ENCODE measurements at places on chromosomes 11 and 22.
A peak's percentile ranks its signal among the peaks of the same experiment; 100 is the strongest.

GRCh38 chr11:45968901-45969300, 46.4 kb downstream of the LARGE2 start:
- no peak for DNase-seq

DNA sequence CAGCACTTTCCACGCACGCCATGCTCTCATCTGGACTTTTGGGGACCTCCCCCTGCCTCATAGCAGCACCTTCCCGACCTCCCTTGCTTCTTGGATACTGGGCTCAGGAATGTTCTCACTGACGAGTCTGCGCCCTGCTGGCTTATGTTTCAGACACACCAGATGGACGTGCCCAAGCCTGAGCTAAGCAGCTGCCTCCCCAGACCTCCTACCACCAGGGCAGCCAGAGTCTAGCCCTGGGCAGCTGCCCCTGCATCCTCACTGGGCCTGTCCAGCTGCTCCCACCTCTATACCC, 13.2 kb upstream of the RGL4 start:
- DNase-seq = no peak

DNA sequence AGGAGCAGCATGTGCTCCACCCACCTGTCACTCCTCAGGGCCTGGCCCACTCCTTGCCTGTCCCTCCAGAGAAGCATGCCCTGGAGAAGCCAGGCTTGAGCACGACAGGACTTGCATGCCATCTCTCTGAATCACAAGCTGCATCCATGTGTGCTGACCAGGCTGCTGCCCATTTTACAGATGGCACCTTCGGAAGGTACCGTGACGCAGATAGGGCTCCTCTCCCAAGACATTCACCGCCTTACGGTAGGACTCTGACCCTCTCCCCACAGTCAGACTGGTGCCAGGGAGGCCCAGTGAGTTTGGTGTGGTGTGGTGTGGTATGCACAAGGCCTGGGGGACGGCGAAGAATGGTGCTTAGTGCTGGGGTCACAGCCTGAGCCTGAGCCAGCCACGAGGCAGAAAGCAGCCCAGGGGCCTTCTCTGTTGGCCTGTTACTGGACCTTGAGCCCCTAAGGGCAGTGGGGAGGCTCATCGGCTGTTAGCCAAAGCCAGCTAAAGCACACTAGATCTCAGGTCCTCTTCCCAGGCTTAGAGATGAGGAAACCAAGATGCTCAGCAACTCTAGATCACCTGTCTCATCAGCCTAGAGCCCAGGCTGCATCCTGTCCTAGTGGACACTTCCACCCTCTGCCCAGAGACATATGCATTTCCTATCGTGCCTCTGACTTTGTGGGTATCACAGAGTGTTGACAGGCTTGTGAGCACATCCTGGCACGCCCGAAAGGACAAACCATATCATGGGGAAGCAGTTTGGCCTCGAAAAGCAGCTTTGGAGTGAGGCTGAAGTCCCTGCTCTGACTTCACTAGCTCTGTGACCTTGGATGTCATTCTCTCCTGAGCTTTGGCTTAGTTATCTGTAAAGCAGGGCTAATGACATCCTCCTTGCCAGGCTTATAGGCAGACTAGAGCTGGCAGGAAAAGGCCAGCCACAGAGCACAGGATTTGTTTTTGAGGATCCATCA, 17.8 kb downstream of the CYB5R2 start:
- DNase-seq = no peak

DNA sequence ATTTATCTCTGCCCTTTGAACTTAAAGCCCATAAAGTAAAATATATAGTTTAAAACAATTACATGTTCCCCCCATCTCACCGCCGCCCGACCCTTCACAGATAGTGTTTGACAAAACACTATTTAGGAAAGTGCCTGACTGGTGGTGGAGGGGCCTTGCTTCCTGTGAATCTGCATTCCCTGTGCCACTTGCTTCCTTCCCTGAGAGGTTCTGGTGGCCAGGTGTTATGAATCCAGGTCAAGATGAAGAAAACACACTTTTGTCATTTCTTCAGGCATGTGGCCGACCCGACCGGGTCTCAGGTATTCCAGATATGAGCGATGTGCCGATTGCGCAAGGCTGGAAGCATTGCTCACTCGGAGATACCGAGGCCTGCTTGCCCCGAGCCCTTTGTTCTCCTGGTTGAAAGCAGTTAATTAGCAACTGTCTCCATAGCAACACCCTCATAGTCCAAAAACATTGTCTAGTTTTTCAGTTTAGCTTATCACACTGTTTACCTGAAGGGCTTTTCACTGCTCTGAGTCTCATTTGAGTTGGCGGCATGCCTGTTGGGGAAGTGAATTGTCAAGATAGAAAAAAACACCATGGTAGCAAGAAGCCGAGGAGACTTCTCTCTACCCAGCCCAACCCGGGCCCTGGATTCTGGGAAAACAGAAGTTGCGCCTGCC, 128.3 kb downstream of the TEAD1 start:
- no peak for DNase-seq

DNA sequence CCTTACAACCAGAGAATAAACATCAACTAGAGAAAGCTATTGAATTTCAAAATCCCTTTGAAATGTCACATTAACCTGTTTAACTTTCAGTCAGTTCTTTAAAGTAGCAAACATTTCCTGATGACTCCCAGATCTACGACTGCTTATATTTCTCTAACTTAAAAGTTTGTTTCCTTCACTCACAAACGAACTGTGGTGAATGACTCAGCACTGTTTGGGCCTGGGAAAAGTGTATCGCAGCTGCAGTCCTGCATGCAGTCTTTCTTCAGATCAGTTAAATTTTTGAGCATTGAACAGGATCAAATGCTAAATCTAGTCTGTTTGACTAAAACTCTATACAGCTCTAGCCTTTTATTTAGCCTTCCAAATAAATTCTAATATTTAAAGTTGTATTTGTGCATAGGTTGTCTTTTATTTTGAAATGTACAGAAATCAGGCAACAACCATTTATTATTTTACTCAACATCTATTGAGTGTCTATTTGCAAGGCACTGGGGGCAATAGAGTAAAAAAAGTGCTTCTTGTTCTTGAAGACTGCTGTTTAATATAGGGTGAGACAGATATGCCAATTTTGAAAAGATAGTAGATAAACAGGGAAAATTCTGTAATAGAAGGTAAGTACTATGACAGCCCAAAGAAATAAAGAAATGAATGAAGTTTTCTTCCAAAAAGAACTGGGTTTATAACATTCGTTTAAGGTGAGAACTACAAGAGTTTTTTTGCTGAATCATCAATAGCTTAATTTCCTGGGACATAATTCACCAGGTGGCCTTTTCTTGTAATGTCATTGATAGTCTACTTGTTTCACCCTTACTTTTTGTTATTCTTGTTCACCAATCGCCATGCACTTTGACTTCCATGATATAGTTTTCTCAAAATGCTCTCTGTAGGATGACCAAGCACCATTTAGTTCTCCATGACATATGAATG, 235.4 kb downstream of the METTL15 start:
- DNase-seq = no peak

DNA sequence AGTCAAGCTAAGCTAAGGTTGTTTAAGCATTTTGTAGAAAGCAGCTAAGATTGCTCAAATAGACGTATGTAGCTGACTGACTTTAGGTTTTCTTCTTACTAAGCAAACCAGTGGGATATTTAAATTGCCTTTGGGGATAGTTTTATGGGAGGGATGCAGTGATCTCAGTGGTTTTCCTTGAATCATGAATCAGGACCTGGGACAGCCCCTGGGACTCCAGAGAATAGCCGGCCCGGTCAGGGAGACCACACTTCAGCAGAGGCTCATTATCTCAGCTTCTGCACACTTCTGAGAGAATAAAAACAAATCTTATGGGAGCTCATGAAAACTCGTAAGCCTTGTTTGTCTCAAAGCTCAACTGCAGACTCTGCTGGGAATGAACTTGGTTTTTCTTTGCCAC, at the start of gene OR9I1:
Gene OR9I1, minus strand, starts transcription at position 62 of the 400 bp plus-strand sequence. CDS start 6,086 bp downstream, outside the sequence.
- no peak for DNase-seq

GRCh38 chr11:15206791-15207190, 92.1 kb downstream of the INSC start:
- no peak for DNase-seq

GRCh38 chr11:2367266-2368160, 9.6 kb upstream of the CD81 start:
- DNase-seq = no peak

DNA sequence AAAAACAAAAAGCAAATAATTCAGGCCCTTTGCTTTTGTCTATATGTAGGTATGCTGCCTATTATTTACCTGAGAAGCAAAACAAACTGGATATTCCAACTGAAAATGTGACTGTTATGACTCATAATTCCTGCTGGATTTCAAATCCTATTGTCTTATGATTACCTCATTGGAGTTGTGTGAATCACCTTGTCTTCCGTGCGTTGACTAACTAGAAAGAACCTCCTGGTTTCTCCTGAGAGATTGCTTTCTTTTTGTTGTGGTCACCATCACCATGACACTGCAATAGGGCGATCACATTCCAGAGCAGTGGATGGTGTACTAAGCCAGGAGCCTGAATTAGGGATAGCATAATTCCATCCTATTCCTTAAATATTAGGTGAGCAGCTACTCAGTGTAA, 23.0 kb upstream of the EXPH5 start:
- DNase-seq = no peak

- DNase-seq = peak; percentile 67
These were observed 62.6 kb upstream of the PTPRJ start for GRCh38 chr11:47917599-47918369.

- DNase-seq = no peak
These were observed 49.3 kb downstream of the SCUBE1 start for GRCh38 chr22:43293655-43294392.

- peak; percentile 87 for DNase-seq
These were observed 104.8 kb downstream of the NECTIN1 start for GRCh38 chr11:119624102-119624615.

DNA sequence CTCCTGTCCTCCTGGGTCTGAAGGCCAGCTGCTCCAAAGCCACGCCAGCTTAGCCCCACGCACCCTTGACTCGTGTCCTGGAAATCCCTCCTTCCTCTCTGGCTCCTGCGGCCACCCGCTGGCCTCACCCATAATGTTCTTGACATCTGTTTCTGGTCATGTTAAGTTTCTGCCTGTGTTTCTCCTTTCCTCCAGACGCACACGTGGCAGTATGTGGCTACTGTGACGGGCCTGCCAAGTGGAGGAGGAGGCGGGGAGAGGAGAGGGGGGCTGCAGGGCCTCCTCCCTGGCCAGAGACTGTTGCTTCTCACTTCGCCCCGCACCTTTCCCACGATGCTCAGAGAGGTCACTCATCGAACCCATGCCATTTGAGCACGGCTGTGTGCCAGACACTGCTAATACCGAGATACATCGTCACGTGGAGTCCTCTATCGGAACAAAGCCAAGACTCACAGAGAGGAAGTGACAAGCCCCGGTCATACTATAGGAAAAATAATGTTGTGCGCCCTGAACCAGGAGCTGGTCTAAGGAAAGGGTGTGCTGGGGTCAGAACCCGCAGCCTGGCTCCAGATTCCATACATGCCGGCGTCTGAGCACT, 11.5 kb downstream of the C1QTNF6 start:
- DNase-seq = peak; percentile 79

Data from SK-N-SH (cell line).